ENCODE measurements at places on chromosomes 5 and 9.

- DNase-seq: no peak
Measured at GRCh38 chr5:83549076-83549475, 77.5 kb downstream of the VCAN start.

DNA sequence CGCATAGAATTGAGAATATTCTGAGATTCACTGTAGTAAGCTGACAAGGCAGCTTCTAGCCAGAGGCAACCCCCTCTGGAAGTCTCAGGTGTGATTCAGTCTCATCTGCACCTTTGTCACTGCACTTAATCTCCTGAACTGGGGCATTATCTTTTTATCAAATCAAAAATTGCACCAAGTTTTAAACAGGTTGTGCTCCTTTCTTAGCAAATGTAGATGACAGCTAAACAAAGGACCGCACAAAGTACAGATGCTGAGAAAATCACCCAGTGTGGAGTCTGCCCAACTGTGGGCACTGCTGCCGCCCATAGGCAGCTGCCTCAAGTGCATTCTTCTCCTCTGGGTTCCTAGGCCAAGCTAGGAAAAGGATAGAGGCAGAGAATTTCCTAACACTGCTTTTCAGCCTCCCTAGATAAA, 51.1 kb downstream of the STARD4 start:
- DNase-seq: no peak

- DNase-seq: no peak
Measured at GRCh38 chr9:27489087-27489876, 34.8 kb upstream of the IFNK start.

DNA sequence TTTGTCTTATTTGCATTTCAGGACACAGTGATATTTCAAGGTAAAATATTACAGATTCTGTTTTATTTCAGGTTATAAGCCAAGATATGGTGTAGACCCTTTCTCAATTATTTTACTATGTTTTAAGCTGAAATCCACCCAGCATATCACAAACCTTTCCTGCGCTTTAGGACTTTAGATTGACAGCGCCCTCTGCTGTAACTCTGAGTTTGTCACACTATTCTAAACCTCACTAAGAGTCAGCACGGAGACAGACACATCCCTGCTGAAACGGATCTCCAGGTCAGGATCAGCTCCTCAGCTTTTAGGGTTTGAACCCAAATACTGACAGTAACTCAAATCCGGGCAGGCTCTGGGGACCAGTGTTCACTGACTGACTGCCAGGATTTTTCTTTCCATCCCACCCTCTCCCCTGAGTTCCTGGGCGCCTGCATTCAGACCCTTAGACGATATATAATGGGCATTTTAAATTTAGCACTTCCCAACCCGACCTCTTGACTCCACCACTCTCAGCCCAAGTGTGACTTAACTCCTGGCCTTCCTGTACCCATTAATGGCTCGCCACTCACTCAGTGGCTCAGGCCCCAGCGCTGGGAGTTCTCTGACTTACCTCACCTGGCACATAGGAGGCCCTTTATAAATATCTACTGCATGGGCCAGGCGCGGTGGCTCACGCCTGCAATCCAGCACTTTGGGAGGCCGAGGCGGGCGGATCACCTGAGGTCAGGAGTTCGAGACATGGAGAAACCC, 33.5 kb downstream of the TLX3 start:
- no peak for DNase-seq

DNA sequence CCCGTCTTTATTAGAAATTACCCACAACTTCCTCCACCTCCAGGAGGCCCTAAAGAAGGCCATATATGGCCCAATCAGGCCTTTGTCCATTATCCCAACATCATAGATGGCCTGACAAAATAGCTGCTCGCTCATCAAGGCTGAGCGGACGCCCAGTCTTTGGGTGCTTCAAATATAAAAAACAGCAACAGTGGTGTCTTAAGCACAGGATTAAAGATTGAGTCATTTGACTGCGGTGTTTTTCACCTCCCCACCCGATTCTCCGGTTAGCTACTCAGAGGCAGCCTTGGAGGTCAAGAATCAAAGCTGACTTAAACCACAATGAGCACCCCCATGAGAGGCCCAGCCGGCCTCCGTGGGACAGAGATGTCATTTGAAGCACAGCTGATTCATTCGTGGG, 18.8 kb downstream of the S1PR3 start:
- no peak for DNase-seq

- no peak for DNase-seq
Measured at GRCh38 chr5:760363-761058, 24.0 kb downstream of the ZDHHC11B start.

GRCh38 chr5:67234671-67235176, 38.1 kb upstream of the CD180 start:
- DNase-seq: no peak

DNA sequence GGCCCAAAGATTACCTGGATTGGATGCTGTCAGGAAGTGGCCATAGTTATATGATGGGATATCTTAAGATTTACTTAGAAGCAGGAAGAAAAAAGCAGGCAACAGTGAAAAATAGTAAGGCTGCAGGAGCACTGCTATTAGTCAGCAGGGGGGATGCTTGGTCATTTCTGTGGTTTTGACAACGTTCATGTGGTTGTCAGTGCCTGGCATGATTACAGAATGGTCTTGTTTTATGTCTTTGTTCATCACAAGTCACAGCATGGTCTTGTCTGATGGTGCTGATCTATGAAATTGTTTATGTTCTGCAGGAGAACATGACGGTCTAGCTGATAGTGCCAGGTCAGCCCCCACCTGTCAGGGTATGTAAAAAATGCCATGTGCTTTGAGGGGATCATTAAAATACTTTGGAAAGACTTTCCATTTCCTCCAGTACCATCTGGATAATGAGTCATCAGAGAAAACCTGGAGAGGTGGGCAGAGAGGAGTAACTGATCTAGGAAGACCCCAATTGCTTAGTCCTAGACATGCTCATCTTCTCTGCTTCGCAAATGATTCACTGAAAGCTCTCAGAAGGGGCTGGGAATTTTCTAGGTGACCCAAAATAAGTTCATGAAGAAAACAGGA, 48.5 kb downstream of the PLGRKT start:
- no peak for DNase-seq

DNA sequence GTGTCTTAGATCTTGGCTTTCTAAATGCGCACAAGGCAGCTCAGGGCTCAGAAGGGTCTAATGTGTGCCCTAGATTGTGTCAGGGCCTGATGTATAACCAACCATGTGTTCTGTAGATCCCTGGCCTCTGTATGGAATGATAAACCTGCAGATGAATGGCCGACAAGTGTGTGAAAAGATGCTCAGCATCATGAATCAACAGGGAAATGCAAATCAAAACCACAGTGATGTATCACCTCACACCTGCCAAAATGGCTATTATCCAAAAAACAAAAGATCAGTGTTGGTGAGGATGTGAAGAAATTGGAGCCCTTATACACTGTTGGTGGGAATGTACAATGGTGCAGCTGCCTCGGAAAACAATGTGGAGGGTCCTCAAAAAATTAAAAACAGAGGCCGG, 489.8 kb downstream of the SEMA5A start:
- no peak for DNase-seq

DNA sequence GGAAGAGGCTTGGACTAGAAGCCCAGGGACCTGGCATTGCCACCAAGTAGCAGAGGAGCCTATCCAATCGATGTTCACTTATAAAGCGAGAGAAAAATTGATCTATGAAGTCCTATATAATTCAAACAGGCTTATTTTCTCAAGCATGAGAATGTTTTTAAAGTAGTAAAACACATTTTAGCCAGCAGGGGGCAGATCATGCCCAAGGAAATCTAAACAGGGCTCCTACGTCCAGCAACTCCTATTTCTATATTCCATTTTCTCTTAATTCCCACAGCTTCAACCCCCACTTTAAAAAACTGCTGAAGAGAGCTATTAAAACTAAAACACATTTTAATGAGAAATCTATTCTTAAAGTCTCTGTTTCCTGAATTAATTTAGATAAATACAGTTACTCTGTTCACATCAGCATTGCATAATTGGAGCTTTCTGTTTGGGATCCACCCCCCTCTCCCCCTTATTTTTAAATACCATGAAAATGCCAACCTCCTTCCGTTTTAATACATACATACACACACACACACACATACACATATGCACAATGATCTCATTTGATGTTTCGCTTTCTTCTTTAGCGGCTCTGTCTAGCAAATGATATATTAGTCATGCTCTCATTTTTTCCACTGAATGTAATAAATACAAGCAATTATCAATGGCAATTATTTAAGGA, 144.9 kb downstream of the MYO10 start:
- DNase-seq: no peak

DNA sequence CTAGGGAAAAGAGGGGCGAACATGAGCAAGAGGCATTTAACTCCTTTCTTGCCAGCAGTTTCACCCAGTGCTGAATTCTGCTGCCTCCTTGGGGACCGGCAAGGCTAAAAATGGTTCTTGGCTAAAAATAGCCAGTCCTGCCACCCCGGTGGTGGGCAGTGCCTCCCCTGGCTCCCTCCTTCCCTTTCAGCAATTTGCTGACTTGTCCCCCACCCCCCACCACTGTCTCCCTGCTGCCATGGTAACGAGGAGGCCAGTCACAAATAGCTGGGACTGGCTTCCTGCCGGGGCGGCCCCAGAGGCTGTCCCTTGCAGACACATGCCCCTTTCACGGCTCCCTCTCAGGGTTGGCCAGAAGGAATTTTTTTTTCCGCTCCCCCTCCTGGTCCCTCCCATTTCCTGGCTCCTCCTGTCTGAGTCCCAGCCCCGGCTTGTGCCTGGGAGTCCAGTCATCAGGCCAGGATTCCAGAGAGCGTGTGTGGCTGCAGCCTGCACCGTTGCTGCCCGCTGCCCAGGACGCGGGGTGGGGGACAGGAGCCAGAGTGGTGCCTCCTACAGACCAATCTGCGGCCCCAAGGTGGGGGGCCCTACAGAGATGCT, 130.3 kb downstream of the RGS3 start:
- DNase-seq: no peak

Measured in activated CD4-positive, CD25-positive, alpha-beta regulatory T cell treated with anti-CD3 and anti-CD28 coated beads, Interleukin-2, amount 50 U/mL, for 72 hours (primary cell).